Activated CD4-positive, alpha-beta T cell treated with anti-CD3 and anti-CD28 coated beads for 36 hours (primary cell): ENCODE measurements at places on chromosomes 11 and 22.

GRCh38 chr22:33007485-33007884, 50.7 kb downstream of the SYN3 start:
- DNase-seq: no peak

DNA sequence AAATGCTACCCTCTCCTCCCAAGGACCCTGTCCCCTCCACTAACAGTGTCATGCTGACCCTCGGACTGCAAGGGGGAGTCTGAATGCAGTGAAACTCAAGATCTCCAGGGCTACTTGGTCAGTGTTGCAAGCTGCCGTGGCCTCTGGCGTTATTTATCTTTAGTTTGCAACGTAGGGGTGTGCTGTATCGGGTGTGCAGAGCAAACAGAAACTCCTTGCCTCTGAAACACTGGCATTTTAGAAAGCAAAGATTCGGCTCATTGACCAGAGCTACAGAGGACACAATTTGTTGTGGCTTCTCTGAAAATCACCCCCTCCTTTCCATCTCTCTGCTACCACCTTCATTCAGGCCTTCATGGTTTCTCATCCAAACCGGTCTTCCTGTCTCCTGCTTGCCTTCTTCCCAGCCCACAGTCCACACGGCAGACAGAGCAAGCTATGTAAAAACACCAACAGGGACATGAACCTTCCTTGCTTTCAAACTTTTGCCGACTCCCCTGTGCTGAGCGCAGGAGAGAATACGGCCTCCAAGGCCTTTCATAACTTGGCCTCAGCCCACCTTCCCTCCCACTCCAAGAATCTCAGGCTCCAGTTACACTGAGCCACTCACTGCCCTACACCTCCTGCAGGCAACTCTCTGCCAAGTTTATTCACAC, 14.9 kb downstream of the FZD4 start:
- DNase-seq: no peak

DNA sequence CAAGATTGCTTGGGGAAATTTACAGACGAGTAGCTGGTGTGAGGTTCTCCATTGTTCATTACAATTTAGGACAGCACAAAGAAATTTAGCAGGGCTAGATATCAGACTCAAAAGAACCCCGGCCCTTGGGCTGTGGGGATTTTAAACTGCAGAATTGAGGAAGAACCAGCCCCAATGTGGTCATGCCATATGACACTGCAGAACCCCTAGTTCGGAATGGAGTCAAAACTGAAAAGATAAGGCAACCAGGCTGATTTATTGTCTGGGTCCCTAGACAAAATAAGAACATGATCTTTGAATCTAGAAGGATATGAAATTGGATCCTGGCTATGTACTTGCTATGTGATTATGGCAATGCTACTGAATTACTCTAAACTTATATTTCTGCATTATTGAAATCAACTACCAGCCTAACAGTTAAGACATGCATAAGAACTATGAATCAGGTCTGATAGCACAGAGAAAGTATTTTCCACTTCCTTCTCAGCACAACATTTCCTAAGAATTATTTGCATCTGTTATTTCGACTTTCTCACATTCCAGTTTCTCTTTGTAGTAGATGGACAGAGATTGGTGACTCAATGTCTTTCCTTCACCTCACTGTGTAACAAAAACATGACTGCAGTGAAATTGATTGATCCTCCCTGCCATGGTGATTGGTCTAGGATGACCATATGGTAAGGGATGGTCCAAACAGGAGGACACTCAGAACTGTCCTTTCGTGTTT, 13.2 kb downstream of the MMP3 start:
- DNase-seq: no peak

- DNase-seq: no peak
Measured at GRCh38 chr11:69979632-69980031, 98.5 kb upstream of the ANO1 start.

DNA sequence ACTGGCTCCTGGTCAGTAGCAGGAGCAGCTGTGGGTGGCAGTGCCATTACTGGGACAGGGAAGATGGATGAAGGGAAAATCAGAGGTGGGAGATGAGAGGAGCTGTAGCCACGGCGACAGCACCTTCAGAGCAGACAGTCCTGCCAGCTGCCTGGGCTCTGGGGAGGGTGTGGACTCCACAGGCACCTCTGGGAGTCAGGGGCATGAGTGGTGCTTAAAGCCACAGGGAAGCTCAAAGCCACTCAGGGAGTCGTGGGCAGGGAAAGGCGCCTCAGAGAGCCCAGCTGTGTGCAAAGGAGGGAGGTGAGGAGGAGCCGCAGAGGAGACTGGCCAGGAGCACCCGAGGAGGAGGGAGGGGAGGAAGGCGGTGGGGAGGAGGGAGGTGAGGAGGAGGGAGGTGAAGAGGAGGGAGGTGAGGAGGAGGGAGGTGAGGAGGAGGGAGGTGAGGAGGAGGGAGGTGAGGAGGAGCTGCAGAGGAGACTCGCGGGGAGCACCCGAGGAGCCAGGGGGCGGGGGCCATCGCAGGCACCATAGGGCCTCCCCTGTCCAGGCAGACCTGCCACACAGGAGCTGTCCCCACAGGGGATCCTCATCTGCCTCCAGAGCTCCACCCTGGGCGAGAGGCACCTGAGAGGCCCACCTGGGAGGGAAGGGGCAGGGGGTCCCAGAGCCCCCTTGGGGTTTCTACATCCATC, 977.6 kb downstream of the BRD1 start:
- DNase-seq: no peak

GRCh38 chr11:11691296-11692151, 69.7 kb upstream of the GALNT18 start:
- DNase-seq: no peak

DNA sequence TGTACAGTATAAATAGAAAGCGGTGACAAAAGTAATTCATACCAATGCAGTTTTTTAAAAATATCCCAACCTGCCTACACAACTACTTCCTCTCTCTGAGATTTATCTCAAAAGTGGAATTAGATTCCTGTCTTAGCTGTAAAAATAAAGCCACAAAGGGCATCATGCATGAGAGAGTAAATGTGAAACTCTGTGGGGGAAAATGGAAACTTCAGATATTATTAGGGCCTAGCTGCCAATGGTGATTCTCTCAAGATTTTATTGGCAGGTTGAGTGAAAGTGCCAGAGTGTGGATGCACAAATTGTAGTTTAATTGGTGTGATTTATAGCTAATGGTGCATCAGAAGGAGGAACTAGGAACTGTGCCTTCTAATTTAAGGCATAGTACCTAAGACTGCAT, 356.9 kb upstream of the CCDC90B start:
- DNase-seq: no peak

GRCh38 chr11:10655943-10656576, 37.5 kb downstream of the IRAG1 start:
- no peak for DNase-seq

- no peak for DNase-seq
Measured at GRCh38 chr11:78549624-78550409, 24.8 kb downstream of the NARS2 start.

- DNase-seq: no peak
Measured at GRCh38 chr11:132579136-132579535, 953.2 kb downstream of the OPCML start.

DNA sequence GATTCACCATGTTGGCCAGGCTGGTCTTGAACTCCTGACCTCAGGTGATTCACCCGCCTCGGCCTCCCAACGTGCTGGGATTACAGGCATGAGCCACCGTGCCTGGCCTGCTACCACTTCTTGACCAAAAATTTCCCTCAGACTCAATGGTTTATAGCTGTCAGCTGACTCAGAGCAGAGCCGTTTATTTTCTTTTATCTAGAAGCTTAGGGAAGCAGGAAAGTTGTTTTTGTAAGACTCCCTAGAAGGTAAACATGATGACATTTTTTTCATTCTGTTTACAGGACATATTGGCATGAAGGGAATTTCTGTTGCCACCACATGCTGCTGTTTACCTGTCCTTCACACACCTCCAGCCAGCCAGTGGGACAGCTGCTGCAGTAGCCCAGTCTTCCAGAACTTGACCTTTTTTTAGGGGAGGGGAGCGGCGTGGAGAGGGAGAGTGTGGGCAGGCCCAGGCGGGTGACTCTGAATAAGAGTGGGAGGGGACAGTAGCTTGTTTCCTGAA, 56.1 kb upstream of the PTPRJ start:
- DNase-seq: peak; percentile 37

- DNase-seq: no peak
Measured at GRCh38 chr11:106925245-106925644, 93.0 kb downstream of the GUCY1A2 start.

GRCh38 chr11:134401825-134402809, 9.9 kb downstream of the B3GAT1 start:
- DNase-seq: no peak

GRCh38 chr11:35593143-35593542, 25.1 kb upstream of the FJX1 start:
- no peak for DNase-seq

DNA sequence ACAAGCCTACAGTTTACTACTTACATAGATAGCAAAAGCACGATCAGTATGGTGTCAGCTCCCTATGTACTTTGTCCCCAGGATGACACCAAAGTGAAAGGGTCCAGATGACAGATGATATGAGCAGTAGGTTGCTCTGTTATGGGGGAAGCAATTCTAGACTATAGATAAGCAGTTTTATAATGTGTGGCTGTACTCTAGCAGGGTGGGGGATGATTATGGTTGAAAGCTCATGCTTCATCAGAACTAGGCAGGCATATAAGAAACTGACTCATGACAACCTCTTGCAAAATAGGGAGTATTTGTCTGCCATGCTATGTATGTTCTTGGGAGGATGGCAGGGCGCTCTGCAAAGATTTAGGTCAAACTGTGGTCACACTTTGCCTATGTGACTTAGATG, 158.2 kb upstream of the ZBED5 start:
- no peak for DNase-seq

- DNase-seq: no peak
Measured at GRCh38 chr11:105315287-105315686, 175.7 kb upstream of the CARD18 start.

DNA sequence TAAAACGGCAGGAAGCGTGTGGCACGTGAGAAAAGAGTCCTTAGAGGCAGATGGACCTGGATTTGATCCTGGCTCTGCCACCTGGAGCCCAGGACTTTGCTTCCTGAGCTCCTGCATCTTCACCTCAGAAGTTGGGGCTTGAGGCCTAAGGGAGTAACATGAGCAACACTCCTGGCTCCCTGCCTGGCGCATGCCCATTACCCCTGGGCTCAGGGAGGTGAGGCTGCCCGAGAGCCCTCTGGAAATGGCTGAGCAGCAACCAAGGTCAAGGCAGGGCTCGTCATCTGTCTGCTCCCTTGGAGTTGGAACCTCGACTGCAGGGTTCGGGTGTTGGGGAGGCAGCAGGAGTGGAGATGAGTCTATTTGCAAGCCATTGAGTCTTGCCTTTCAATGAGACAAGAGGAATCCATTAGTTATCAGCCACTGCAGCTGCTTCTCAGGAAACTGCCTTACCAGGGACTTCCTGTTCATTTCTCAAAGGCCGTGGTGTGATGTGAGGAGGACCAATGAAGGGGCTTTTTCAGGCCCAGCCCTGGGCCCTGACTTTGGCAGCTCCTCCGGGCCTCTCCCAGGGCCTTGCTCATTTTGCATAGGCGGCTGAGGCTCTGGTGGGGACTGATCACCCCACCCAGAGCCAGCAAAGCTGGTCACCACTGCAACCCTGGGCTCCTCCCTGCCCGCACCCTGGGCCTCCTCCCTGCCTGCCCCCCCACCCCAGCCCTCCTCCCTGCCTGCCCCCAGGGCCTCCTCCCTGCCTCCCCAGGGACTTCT, 6.4 kb downstream of the FADS2 start:
- DNase-seq: peak; percentile 76

DNA sequence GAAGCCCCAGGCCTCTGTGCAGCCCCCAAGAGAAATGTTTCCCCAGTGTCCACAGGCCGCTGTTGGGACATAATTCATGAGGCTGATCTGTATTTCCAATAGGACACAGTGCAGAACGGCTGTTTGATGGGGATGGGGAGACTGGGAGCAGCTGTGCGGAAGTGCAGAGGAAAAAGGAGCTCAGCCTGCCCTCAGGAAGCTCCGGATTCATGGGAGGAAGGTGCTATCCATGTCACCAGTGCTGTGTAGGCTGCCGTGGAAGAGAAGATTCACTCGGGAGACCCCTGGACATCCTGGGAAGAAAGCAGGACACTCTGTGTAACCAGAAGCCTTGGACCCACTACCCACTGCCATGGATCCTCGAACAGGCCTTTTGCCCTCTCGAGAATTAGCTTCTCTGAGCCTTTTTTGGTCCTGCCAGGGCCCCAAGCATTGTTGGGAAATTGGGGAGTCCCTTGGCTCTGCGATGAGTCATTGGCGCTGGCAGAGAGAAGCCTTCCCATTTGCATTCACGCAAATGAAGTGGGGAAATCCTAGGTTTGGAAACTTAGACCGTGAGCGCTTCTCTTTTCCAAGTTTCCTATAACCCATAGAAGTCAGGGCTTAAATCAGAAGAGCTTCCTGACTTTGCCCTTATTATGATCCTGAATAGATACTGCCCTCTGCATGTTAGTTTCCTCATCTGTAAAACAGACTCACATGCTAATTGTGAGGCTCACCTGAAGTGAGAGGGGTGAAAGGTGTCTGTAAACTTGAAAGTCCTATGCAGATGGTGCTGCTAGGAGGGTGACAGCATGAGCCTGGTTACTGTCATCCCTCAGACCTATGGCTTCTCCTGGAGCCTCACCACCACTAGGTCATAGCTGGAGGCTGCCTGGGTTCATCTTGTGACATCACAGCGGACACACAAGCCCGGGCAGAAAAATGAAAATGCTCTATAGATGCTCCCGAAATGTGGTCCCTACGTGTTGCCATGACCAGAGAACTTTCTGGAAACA, 229.2 kb upstream of the B3GAT1 start:
- DNase-seq: no peak

DNA sequence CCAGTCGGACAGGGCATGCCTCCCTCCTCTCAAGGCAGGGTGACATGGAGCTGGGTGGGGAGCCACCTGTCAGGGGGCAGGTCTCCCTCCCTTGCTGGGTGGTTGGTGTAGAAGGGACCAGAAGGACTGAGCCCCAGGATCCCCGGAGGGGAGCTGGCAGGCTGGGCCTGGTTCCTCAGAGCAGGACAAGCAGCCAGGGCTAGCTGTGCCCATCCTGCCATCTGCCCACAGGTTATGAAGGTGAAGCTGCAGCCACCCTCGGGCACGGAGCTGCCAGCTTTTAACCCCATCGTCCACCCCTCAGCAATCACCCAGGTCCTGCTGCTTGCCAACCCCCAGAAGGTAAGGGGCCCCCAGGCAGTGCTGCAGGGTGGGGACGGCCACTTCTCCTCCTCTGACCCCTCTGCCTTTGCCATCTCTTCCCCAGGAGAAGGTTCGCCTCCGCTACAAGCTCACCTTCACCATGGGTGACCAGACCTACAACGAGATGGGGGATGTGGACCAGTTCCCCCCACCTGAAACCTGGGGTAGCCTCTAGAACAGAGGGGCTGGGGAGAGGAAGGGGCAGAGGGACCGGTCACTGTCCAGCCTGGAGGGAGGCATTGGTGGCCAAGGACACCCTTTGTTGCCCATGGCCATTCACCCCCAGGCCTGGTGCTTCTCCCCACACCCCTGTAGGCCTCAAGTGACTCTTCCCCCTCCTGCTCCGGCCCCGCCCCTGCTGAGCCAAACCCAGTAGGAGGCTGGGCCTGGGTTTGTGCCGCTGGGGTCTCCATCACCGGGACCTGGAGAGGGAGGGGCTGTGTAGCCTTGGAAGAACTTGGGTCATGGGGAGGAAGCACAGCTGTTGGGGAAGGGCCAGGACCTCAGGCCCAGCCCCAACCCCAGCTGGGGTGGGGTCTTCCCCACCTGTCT, 7.0 kb upstream of the SH3BP1 start:
- DNase-seq: peak; percentile 69
